Thyroid gland (tissue), 4 donors: ENCODE measurements at places on chromosomes 11 and 22.

DNA sequence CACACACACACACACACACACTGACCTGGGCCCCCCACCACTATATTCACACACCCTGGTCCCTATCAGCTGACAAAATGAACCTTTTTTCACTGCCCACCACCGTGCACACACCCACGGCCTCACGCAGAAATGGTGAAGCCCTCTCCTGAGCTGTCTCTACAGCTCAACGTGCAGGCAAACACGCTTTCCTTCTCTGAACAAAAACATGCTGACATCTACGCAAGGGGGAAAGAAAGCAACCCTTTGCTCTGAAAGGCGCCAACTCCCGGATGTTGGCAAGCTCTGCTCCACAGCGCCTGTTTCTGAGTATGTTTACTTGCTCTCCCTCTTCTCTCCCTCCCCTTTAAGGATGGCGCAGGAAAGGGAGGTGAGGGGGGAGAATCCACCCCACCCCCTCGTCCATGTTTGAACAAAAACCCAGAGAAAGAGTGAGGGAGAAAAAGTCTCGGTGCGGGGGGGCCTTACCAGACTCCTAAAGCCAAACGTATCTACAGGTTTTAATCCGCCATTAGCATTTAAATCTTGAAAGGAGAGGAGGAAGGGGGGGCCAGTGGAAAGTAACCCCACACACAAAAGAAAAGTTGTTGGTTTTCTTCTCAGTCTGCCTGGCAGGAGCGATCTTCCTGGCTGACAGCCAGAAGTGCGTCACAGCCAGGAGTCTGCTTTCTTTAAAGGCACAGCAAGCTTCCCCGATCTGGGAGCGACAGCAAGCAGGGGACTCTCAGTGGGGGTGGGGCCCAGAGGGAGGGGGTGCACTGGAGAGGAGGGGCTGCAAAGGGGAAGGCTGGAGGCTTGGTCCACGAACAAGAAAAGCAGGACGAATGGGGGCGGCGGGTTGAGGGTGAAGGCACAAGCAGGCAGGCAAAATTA, 39.6 kb downstream of the NUMA1 start:
- no peaks in the 10 kb centered on the region for H3K36me3 ChIP-seq
- peak overlapping the region; percentile 39 for H3K4me3 ChIP-seq
- peak; percentile 97 for DNase-seq
- H3K4me1 ChIP-seq, result peaks cover 55% of the 10 kb centered on the region
- H3K27me3 ChIP-seq, result no peaks in the 10 kb centered on the region

- no peak overlapping the region for H3K27ac ChIP-seq
- no peak for DNase-seq
- no peaks in the 10 kb centered on the region for H3K27me3 ChIP-seq
- no peak overlapping the region for H3K4me3 ChIP-seq
These were observed 95.6 kb downstream of the TSPAN18 start for GRCh38 chr11:44822369-44822768.

DNA sequence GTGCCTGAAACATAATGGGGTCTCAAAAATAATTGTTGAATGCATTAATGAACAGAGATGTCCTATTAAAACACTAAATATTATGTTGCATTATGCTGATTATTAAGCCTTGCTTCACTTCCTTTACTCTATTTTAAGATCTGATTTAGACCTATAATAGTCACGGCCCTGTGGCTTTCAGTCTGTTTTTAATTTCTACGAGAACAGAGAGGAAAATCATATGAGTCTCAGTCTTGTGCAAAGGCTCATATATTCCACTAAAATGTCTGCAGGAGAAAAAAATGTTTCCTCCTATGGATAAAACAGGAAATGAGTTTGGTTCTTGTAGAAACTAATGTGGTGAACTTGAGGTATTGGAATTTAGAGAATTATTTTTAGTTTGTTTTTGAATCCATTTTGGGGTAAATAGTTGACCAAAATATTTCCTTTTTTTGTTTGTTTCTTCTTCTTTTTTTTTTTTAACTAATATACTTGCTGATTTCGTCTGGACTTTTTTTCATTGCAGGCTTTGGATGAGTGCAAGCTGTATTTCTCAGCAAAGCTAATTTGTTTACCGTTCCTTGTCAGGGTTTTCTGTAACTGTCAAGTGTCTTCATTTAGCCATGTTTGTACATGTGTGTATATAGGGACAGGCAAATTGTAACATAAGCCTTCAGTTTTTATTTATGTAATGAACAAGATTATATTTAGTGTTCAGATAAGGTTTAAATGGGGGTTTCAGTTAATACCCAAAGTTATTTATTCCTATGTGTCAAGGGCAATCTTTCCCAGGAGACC, 139.1 kb upstream of the DDI1 start:
- no peak overlapping the region for H3K27ac ChIP-seq
- H3K4me1 ChIP-seq, result no peaks in the 10 kb centered on the region
- no peak overlapping the region for H3K4me3 ChIP-seq

DNA sequence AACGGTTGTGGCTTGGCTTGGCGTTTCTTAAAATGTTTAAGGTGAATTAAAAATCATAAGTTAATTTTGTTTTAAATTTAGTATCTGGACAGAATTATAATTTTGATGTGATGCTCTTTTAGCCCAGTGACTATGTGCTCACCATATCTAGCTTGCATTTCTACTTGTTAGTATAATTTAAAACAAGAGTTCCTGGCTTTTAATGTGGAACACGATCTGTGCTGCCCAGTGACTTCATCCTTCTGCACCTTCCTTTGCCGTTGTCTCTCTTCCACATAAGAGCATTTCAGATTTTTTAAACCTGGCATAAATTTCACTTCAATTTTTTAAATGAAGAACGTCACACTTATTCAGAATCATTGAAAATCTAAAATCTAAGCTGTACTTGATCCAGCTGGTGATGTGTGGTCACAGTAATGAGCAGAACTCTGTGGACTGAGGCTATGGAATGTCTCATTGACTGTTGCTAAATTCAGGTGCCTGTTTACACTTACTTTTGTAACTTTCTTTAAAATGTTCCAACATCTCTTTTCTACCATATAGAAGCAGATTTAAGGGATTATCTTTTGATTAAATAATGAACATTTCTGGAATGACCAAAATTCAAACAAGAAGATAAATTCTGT, 75.4 kb upstream of the ADSL start:
- H3K4me3 ChIP-seq, result no peak overlapping the region
- no peak for DNase-seq
- no peaks in the 10 kb centered on the region for H3K27me3 ChIP-seq
- peaks cover 5% of the 10 kb centered on the region for H3K4me1 ChIP-seq
